ENCODE measurements at places on chromosomes 5 and 9.

DNA sequence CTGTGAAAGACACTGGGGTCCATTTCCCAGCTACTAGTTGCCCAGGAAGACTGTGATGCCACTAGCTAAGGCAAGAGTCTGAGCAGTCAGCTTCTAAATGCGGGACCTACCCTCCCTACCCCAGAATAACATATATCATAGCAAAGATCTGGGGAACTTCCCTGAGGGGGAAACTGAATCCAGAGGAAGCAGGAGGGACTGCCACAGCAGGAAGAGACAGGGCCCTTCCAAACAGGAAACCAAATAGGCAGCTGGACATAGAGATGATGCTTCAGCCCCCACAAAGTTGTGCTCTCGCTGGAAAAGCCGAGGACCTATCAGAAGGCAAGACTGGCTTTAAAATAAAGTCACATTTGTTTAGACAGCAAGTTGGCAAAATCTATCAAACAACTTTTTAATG lies 51.1 kb downstream of the KLHL3 start:
- no peak for DNase-seq

DNA sequence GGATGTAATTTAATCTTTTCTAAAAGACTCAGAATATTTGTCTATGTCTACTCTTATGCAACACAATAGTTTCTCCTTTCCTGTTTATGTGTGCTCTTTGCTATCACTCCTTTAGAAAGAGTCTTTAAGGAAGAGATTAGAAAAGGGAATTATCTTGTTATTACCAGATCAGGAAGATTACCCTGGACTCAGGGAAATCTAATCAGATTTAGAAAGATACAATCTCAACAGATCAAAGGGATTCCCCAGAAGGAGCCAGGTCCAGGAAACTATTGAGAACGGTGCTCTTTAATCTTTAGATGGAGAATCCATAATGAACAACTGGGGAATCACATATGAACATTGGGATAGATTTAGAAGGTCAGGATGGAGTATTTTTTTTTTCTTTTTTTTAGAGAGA lies 32.4 kb upstream of the ZFR start:
- no peak for DNase-seq

DNA sequence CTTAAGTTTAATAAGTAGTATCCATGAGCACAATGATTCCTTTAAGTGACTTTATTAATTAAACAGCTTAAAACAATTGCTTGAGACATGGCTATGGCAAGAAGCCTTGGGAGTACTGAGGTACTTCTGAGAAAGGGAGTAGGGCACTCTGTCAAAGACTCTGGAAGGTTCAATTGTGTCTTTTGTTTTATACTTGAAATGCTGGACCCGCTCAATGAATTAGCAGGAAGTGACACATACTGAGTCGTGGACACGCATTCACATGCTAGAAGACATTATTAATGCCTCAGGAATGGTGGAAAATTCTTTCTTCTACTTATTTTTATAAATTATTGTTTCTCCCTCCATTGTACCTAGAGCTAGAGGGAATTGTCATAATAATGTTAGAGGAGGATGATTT lies 347.3 kb upstream of the ZNF608 start:
- DNase-seq = peak; percentile 92

- DNase-seq = peak; percentile 69
Measured at GRCh38 chr5:93582677-93583438, at the start of gene NR2F1. Gene NR2F1, plus strand, starts transcription at chr5:93583222. Its CDS starts 1,802 bp downstream, at chr5:93585024.

DNA sequence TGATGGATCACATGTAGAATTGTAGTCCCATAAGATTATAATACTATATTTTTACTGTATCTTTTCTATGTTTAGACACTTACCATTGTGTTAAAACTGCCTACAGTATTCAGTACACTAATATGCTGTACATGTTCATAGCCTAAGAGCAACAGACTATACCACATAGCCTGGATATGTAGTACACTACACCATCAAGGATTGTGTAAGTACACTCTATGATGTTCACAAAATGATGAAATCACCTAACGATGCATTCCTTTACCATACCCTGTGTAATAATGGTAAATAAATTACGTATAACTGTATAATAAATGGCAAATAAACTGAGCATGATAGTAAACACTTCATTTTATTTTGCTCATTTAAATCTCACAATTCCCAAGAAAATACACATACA lies 60.3 kb downstream of the RICTOR start:
- peak; percentile 63 for DNase-seq

DNA sequence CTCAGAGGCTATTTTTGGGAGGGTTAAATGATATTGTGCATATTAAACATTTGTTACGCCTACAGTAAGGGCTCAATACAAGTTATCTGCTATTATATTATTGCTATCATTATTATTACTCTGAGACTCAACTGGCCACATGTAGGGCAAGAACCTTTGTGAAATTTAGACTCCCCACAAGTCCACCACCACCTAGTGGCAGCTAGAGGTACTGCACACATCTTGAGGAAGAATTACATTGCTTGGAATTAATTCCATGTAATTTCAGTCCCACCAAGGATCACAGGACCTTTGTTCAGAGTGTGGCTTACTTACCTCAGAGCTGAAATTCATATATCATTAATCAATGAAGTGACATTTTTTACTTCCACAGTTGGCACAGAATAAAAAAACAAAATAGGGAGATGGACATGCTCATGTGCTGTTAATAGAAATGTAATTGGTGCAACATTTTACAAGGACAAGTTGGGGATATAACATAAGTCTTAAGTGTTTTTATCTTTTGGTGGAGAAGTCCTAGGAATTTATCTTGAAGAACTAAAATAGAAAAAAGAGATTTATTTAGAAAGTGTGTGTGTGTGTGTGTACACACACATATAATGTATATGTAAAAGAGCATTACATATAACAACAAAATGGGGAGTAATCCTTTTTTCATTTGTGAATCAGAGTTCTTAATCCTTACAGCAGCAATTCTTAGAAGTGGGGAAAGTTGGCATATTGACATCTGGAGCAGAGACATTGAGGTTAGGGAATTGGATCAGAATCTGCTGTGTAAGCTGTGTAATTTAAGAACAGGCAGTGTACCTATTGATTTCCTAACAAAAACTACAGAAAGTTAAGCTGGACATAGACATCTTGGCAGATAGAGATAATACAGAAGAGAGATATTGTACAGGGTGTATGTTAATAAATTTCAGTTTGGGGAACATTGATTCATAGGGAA lies 11.2 kb downstream of the MSANTD3 start:
- DNase-seq = peak; percentile 74

DNA sequence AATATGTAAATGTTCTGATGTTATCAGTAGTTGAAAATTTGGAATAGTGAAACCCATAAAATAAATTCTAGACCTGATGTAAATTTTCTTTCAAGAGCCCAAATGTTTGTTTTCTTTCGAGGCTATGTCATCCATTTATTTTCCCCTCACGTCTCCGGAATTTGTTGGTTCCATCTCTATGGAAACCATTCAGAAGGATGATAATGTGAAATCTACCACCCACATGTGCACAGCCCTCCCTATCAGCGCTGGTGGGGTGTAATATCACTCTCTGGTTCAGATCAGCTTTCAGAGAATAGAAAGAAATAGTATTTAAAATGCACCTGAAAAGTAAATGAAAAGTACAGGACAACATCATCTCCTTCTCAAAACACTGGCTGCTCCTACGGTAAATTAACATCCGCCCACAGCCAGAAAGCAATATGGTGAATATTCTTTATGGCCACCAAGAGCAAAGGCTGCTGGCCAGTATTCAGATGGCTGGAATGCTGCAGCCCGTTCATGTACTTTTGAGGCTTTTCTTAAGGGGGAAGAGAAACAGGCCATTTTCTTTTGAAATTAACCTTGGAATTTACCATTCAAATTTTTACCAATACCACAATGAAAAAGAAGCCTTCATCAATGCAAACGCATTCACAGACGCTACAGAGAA lies 28.5 kb downstream of the GLDC start:
- no peak for DNase-seq

DNA sequence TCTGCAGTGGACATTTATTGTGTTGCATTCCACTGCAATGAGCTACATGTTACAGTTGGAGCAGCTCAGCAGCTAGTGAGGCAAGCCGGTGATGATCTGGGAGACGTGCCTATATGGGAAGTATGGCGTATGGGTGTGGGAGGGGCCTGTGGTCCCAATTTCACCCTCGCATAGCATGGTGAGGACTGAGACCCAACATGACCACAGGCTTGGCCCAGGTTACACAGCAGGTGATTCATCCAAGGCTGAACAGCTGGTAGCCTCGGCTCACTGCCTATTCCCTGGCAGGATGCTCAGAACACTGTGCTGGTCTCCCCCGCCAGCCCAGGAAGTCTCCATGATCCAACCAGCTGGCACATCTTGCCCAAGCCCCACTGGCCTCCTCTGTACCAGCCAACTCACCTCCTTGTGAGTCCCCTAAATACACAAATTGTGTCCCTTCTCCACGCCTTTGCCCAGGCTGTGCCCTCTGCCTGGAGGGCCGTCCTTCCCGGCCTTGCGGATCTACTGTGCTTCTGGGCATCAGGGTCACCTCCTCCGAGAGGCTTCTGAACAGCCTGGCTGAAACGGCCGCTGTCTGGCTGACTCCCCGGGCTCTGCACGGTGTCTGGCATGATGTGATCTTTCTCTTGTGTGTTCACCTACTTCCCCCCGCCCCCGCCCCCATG lies 81.4 kb downstream of the NSUN2 start:
- DNase-seq = peak; percentile 13

DNA sequence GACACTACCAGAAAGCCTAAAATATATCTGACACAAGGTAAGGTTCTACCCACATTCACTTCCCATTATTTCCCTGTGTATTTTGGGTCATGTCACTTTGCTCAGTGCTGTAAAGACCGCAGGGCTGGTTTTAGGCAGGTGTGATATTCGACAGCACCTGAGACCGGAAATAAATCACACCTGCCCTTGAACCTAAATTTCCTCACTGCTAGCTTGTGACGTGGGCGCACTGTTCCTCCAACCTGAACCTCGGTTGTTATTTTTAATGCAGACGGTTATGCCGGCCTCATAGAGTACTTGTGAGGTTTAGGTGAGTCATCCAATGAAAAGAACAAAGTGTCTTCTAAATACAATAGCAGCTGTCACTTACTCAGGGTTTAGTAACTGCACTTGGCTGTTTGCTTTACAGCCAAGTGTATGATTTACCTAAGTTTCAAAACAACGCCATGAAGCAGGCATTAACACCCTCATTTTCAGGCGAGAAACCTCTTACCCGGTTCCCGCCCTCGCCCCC lies 20.7 kb upstream of the ZNF782 start:
- DNase-seq = no peak

DNA sequence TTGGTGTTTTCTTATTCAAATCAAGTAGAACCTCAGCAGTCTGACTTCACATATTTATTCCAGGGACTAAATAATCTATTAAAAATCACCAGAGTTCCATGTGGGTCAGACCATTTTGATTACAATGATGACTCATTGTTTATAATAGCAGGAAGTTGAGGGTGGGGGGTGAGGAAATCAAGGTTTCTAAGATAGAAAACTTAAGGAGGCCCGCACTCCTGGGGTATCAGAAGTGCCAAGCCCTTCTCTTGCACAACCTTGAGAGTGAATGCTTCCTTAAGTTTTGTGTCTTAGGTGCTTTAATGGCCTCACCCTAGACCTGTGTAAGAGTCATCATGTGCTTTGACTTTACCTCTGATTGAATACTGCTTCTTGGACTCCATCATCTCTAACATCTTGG lies 31.9 kb upstream of the NPR3 start:
- DNase-seq = peak; percentile 18

- DNase-seq = no peak
Measured at GRCh38 chr5:81505672-81506071, 111.7 kb upstream of the ACOT12 start.

- DNase-seq = no peak
Measured at GRCh38 chr9:128026255-128026772, 40.8 kb downstream of the NAIF1 start.

GRCh38 chr9:135086597-135087488 lies 625 bp upstream of the OLFM1 start:
- DNase-seq = no peak

- peak; percentile 31 for DNase-seq
Measured at GRCh38 chr9:91905991-91906469, 44.0 kb downstream of the ROR2 start.

DNA sequence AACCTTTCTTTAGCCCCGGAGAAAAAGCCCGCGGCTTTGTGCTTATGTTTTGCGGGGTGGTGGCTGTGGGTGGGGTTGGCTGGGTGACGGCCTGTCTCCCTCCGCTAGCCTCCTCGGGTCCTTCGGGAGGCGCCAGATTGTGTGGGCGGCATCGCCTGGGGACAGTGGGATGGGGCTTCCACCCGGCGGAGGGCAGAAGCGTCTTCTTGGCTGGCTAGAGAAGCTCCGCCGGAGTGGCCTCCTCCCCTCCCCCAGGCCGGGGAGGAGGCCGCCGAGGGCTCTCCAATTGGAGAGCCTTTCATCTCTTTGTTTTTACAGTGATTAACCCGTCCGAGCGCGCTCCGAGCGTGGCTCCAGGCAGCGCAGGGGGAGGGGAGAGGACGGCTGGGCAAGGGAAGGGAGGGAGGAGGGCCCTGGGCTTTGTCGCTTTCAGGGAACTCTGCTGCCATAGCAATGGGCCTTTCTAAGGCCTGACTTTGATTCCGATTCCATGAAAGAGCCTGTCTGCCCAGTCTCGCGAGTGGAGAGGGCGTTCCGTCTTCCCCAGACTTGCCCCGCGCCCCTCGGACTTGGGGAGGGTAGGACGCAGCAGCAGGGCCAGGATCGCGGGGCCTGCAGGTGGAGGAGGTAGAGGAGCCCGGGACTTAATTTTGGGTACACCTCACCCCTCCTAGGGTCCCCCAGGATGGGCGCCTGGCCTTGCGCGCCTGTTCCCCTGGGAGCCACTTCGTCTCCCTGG lies 36.7 kb upstream of the TIFAB start:
- peak; percentile 67 for DNase-seq

DNA sequence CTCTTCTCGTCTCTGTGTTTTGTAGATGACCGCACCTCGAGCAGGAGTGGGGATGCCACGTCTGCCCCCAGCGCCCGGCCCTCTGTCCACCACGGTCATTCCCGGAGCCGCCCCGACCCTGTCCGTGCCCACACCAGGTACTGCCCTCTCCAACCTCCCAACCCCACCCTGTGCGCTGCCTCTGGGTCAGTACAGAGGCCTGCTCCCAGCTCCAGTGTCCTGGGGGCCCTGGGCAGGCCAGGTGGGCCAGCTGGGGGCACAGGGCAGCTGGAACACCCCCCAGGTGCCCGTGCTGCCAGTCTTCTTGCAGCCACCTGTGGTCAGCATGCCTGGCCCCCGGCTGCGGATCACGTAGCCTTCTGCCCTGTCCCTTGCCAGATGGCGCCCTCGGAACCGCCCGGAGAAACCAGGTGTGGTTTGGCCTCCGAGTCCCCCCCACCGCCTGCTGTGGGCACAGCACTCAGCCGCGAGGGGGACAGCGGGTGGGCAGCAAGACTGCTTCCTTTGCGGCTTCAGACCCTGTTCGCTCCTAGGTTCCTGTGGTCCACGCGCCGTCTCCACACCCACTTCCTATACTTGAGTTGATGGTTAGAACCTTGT lies 133.7 kb downstream of the WNK2 start:
- DNase-seq = no peak

DNA sequence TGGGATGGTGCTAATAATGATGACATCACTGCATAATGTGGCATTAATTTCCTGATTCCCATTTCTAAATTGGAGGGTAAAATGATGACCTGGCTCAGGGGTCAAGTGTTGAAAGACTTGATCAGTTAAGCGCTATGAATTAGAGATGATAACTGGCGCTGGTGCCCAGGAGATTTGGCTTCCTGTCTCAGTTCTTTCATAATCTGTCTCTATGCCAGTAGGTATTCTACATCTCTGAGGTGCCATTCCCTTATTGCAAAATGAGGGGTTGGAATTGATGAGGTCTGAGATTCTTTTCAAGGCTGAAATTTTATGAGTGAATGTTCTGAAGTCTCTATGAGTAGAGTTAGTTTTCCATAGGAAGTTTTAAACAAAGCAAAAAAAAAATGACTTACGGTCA lies 1715.1 kb upstream of the WWC1 start:
- DNase-seq = no peak
